ENCODE measurements at places on chromosomes 4 and X. TPM values are rescaled to one million over a fixed set of nuclear protein-coding genes. Genes with fewer than 3 reads are reported as not detected.

TMEM31 gene
- total RNA-seq: not detected

TASL gene
- not detected for total RNA-seq

CRMP1 gene
- total RNA-seq: 0.33 TPM

CCKAR gene
- under 0.01 TPM for total RNA-seq

PDZD11 gene
- 53.3 TPM for total RNA-seq

MGAT4D gene
- total RNA-seq: not detected

PARM1 gene
- 0.77 TPM for total RNA-seq

SYN1 gene
- 0.17 TPM for total RNA-seq

RAI2 gene
- 1.3 TPM for total RNA-seq

FAM9B gene
- not detected for total RNA-seq

TLR1 gene
- 1.3 TPM for total RNA-seq

CPEB2 gene
- total RNA-seq: 7.7 TPM

SPATA4 gene
- 0.66 TPM for total RNA-seq

BEND4 gene
- total RNA-seq: not detected

GRIA2 gene
- 0.17 TPM for total RNA-seq

EXOC1 gene
- 64.2 TPM for total RNA-seq

MAP7D3 gene
- 19.0 TPM for total RNA-seq

AREG gene
- total RNA-seq: 1.5 TPM

SUPT20HL1 gene
- total RNA-seq: not detected

Data from fibroblast of lung (primary cell).